Esophagus squamous epithelium (tissue), 5 donors: ENCODE measurements at places on chromosomes 5 and 9.

DNA sequence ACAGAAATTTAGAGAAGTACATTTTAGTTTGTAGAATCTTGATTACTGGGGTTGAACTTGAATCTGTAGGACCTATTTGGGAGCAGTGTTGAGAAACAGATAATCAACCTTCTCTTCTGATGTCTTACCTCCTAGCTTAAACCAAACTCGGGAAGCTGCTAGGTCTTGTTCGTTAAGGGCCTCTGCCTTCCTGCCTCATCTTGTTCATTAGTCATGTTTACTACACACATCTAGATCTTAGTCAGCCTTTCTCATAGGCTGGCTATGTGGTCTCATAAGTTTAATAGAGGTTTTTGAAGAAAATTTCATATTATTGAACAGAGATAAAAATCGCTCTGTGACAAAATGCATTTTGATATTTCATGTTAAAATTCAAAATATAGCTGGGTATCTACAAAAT, 331.0 kb upstream of the EDIL3 start:
- DNase-seq = no peak

GRCh38 chr5:150781706-150782614, 3.4 kb downstream of the SMIM3 start:
- no peak for DNase-seq

DNA sequence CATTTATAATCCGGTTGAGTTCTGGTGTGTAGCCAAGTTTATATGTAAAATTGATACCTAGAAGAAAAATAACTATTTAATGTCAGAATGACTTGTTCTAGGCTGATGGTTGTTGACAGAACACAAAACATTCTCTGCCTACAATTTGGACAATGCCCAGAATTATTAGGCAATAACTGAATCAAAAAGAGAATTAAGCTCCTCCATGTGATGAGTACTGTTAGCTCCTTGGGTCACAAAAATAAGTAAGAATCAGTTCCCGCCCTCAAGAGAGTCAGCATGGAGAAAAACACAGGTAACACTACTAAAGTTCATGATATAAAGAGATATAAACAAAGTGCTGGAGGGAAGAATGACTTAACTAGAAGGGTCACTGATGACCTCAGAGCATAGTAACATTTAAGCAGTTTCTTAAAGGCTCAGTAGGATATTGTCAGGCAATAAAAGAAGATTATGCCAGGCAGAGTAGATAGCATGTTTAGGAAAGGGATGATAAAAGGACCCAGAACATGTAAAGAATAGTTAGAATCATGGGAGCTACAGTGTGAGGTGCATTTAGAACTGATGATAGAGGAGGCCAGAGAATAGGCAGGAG, 200.5 kb upstream of the ACTBL2 start:
- no peak for DNase-seq

DNA sequence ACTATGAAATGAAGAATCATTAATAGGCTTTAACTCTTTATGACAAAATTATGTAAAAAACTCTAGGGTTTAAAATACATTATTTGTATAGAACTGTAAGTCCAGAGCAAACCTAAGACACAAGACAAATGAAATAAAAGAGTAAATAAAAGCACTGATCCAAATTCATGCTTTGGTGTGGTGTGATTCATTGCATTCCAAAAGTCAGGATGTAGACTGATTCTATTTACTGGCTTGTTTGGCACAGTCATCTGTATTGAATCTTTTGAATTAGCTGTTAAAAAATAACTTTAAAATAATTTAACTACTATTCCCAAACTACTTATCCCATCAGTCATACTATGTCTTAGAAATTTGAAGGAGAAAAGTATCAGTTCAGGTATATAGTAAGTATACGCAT, 31.1 kb downstream of the IL4 start:
- no peak for DNase-seq

DNA sequence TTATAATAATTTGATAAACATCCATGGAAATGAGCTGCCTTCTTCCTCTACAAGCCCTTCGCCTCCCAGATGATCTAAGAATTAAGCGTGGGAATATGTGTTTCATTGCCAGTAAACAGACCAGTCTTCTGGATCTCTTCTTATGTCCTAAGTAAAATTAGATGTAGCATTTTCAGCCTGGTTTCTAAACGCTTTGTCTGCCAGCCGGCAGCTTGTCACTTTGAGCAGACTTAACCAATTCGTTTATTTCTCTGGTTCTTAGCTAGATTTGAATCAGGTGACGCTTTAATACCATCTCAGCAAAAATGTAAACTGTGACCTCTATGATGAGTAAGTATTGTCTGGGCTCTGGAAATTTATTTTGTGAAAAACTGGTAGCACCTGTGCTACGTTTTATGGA, 380.6 kb upstream of the NUDT12 start:
- no peak for DNase-seq

- no peak for DNase-seq
Measured at GRCh38 chr5:139669662-139670368, 21.7 kb downstream of the CXXC5 start.

- no peak for DNase-seq
Measured at GRCh38 chr5:107885601-107886000, 214.9 kb upstream of the EFNA5 start.

DNA sequence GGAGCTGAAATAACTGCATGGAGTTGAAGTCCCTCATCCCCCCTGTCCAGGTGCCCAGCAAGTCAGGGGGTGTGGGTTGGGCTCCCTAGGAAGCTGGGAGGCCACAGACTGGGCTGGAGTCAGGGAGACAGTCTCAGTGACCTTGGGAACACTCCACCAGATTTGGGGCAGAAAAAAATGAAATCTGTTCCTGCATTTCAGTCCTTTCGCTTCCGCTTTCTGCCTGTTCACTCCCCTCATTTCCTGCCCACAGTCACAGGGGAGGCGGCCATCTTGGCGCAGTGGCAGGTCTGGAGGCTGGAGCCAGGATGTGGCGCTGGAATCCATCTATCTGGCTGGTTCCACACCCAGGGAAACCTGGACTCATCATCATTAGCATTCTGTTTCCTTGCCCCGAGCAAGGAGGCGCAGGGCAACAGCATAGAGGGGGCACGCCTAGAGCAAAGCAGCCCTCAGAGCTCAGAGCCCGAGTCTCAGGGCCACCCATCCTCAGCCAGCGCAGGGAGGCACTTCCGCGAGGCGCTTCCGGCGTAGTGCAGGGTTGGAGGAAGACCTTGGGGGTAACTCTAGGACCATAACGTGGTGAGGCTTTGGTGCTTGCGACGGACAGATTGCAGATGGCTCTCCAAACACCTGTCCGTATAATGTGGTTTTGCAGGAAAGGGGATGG, 86.2 kb upstream of the HSPA9 start:
- no peak for DNase-seq

- DNase-seq = no peak
Measured at GRCh38 chr5:128538250-128539037, 399 bp upstream of the FBN2 start.

DNA sequence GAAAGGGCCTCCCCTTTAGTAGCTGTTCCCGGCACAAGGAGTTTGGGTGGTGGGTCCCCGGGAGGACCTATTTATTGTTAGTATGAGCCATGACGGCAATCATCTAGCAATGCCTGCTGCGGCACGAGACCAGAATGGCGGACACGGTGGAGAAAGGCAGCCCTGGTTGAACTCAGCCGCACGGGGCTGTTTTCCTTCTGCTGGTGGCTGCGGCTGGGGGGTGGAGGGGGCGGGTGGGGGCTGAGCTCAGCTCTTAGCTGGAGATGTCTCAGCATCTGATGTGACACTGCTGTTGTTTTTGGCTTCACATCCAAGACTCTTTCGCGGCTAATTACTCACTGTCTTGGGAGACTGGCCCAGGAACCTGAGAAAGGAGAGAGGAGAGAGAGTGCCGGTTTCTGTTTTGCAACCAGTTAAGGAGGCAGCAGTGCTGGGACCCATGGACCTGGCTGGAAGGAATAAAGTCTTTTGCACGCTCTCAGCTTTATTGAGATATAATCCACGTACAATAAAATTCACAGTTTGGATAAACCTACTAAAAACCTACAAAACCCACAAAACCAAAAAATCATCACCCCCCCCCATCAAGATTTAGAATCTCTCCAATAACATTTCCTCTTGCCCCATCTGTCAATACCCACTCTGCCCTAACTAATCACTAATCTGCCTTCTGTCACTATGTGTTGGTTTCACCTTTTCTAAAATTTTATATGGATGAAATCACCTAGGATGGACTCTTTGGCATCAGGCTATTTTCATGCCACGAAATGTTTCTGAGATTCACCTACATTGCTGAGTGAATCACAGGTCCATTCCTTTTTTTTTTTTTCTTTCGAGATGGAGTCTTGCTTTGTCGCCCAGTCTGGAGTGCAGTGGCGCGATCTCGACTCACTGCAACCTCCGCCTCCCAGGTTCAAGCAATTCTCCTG, 81.8 kb upstream of the NEURL1B start:
- no peak for DNase-seq

GRCh38 chr5:77305956-77306355, 95.5 kb downstream of the PDE8B start:
- no peak for DNase-seq

DNA sequence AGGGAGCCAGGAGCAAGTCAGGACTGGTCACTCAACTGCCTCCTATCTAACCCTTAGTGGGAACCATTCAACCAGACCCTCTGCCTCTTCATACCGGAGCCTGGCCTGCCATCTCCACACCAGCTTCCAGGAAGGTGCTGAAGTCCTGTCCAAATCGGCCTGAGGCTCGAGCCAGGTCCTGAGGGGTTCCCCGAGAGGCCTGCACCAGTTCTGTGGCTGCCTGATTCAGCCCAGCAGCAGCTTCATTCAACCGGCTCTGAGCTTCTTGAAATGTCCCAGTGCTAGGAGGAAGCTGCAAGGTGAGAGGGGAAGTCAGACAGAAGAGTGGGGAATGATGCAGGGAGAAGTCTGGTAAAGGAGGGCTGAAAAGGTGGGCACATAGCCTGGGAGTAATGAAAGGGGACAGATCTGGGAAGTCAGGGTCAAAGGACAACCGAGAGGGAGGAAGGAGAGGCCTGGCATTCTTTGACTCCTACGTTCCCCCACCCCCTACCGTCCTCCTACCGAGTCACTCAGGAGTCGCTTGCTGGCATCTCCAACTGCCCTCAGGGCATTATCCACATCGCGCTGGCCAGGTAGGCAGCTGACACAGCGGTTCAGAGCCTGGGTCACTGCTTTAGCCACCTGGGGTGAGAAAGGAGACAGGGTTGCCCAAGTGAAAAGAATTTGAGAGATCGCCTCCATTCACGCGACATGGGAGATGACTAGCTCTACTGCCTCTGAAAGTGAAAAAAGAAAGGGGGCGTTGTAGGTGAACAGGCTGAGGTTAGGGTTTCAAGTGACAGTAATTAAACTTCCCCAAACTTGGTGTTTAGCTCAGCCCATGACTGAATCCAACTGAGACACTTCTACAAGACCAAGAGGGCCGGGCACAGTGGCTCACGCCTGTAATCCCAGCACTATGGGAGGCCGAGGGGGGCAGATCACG, 20.2 kb downstream of the TLN1 start:
- DNase-seq = no peak

- DNase-seq = no peak
Measured at GRCh38 chr5:73312146-73312871, 136.3 kb downstream of the FOXD1 start.
